ENCODE measurements at places on chromosomes 2 and 18.

GRCh38 chr2:154532763-154533162 is 165.7 kb upstream of the KCNJ3 start:
- DNase-seq, result no peak

GRCh38 chr2:122530814-122531213 is 775.4 kb downstream of the TSN start:
- DNase-seq, result no peak

DNA sequence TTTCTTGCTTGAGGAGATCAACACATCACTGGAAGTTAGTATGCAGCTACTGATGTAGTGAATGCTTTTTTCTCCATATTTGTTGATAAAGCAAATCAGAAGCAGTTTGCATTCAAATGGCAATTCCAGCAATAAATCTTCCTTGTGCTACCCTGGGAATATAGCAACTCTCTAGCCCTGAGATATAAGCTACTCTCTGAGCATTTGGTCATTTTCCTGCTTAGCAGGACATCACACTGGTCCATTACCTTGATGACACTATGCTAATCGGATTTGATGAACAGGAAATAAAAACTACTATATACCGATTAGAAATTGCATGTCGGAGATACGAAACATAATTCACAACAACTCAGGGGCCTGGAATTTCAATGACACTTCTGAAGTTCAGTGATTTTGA is 152.7 kb downstream of the CBLN2 start:
- DNase-seq, result no peak

GRCh38 chr2:1979138-1979537 is 234.8 kb upstream of the PXDN start:
- no peak for DNase-seq

DNA sequence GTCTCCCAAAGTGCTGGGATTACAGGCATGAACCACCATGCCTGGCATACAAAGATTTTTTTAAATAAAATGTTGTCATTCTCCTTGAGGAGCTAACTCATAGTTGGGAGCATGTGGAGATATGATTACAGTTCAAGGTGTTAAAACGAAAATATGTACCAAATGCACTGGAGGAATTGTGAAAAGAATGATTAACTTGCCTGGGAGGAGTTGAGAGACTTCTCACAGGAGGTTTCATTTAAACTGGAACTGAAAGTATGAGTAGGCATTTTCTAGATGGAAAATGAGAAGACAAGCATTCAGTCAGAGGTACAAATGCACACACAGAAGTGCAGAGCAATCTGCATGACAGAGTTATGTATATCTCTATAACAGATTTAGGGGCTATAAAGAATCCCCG is 126.6 kb upstream of the PDE1A start:
- DNase-seq, result no peak

- no peak for DNase-seq
Measured at GRCh38 chr2:237980751-237981150, 13.9 kb downstream of the UBE2F start.

DNA sequence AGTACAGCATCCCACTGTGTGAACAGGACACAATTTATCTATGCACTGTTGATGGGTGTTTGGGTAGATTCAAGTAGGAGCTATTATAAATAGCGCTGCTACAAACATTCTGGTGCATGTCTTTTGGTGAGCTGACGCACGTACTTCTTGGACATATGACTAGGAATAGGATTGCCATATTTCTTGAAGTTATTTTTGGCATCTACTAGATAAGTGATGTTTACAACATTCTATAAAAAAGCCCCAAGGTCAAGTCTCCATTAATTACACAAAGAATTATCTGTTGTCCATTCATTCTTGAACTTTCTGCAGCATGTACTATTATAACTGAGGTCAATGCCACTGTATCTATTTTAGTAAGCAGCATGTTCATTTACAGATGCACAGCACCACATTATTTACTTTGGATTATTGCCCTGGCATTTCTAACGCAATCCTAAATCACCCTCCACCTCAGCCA is 225.5 kb upstream of the TMEM200C start:
- DNase-seq, result no peak
